ENCODE measurements at places on chromosomes 5 and 9.

- no peak for DNase-seq
Measured at GRCh38 chr5:159409801-159410200, 79.5 kb upstream of the IL12B start.

GRCh38 chr5:57408714-57409113 is 73.9 kb downstream of the ACTBL2 start:
- DNase-seq: no peak

GRCh38 chr5:173010021-173010420 is 26.4 kb downstream of the ATP6V0E1 start:
- no peak for DNase-seq

- no peak for DNase-seq
Measured at GRCh38 chr9:120985819-120986222, 59.2 kb upstream of the TRAF1 start.

GRCh38 chr5:176508603-176509002 is 28.6 kb downstream of the RNF44 start:
- no peak for DNase-seq

- DNase-seq: no peak
Measured at GRCh38 chr9:113742878-113743277, 133.2 kb upstream of the ZNF618 start.

DNA sequence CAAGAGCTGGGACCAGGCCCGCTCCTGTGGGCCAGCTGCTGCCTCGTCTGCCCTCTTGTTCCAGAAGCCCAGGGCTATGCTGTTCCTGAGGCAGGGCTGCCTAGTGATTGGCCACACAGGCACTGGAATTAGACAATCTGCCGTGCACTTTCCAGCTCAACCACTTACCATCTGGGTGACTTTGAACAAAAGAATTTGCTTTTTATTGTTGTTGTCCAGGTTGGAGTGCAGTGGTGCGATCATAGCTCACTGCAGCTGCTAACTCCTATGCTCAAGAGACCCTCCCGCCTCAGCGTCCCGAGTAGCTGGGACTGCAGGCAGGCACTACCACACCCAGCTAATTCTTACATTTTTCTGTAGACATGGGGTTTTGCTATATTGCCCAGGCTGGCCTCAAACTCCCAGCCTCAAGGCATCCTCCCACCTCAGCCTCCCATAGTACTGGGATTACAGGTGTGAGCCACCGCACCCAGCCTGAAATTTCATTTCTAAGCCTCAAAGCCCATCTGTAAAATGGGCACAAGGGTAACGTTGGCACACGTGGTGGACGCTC is 1.2 kb upstream of the NEK6 start:
- no peak for DNase-seq

- DNase-seq: no peak
Measured at GRCh38 chr5:168174376-168174775, 117.1 kb upstream of the WWC1 start.

- DNase-seq: no peak
Measured at GRCh38 chr9:3908731-3909130, 382.9 kb upstream of the RFX3 start.

DNA sequence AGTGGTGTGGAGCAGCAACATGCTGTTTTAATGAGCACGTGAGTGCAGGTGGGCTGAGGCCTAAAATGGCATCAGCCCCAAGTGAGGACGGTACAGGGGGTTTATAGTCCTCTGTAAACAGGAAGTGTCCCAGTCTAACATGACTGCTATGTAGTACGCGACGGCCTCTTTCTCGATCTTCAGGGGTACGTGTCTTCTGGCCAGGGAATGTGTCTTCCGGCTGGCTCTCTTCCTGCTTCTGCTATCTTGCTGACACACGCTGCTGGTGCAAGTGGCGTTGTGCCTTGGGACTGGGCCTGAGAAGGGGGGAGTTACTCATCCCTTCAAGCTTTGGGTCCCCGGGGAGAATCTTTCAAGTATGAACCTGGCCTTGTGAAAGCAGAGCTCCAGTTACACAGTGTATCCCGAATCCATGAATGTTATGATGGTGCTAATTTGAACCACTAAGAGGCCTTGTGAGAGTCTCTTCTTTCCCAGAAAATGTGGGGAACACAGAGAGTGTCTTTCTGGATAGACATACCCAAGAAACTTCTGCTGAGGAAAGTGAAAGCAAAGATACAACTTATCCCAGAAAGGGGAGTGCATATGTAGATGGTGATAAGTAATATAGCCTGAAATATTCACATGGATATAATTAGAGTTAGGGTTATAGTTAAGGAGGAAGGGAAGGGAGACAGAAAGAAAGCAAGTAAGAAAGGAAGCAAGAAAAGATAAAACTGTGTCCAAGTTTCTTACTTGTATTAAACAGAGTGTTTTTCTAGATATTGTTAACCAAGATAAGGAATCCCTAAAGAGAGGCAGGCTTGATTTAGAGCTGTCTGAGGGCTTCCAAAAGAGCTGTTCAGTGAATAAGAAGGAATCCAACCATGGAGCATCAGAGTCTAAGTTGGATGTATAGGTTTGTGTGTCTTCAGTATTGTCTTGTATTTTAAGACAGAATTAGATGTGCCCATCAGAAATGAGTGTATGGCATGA is 35.5 kb upstream of the ANXA2R start:
- no peak for DNase-seq

- DNase-seq: no peak
Measured at GRCh38 chr9:98569491-98569890, 139.2 kb downstream of the GABBR2 start.

GRCh38 chr5:175805256-175806011 is 65.9 kb upstream of the CPLX2 start:
- DNase-seq: no peak

DNA sequence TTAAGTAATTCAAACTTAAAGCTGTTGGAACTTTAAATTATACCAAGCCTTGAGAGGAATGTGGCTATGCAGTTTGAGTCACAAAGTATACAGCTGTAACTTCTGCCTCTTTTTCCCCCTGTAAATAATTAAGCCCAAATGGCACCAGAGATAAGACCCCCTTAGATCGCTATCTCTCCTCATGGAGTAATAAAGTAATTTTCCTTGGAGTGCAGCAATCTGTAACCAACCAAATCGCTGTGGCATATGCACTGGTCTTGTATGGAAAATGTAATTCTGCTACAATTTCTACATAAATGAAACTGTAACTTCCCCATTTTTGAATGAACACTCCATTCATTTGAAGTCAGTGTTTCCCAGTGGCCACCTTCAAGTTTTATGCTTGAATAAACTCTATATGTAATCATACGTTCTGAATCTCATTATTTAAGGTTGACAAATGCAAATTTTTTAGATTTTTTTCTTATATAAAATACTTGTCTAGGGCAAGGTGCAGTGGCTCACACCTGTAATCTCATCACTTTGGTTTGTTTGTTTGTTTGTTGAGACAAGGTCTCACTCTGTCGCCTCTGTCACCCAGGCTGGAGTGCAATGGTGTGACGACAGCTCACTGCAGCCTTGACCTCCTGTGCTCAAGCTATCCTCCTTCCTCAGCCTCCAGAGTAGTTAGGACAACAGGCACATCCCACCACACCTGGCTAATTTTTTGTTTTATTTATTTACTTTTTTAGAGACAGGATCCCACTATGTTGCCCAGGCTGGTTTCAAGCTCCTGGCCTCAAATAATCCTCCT is 12.3 kb downstream of the SUSD1 start:
- DNase-seq: no peak

GRCh38 chr5:53035868-53036381 is 46.8 kb downstream of the ITGA2 start:
- DNase-seq: no peak

GRCh38 chr5:42374679-42375273 is 48.5 kb upstream of the GHR start:
- DNase-seq: no peak

- no peak for DNase-seq
Measured at GRCh38 chr5:73282923-73283322, 109.9 kb downstream of the TMEM174 start.

Measured in activated naive CD8-positive, alpha-beta T cell treated with anti-CD3 and anti-CD28 coated beads, Interleukin-2, amount 50 U/mL, for 16 hours (primary cell).